ENCODE measurements at places on chromosomes 2 and 18. TPM values are rescaled to one million over a fixed set of nuclear protein-coding genes. Genes with fewer than 3 reads are reported as not detected.

The DOK1 gene
- 9.2 TPM for total RNA-seq

The LCT gene
- total RNA-seq, result not detected

The WNT10A gene
- not detected for total RNA-seq

The PDCD1 gene
- total RNA-seq, result not detected

The UPP2 gene
- total RNA-seq, result not detected

The ICA1L gene
- total RNA-seq, result 3.9 TPM
